Stimulated activated CD8-positive, alpha-beta memory T cell treated with anti-CD3 and anti-CD28 coated beads, Interleukin-12 subunit alpha, Interleukin-12 subunit beta, amount 100 ng/mL, for 1 hour (primary cell): ENCODE measurements at places on chromosomes 5 and 9.

DNA sequence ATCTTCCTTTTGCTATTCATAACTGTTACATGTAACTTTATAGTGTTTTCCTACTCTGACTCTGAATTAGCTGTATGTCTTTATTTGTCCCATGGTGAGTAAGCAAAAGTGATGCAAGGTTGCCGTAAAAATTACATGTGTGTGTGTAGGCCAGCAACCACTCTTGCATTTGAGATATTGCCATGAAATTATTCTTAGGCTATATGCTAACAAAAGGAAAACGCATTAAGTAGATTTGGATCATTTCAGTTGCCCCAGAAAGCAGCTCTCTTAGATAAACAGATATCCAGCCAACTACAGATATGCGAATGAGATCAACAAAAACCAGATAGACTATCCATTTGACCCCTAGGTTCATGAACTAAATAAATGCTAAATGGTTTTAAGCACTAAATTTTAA, 73.6 kb downstream of the CYLC2 start:
- no peak for DNase-seq

DNA sequence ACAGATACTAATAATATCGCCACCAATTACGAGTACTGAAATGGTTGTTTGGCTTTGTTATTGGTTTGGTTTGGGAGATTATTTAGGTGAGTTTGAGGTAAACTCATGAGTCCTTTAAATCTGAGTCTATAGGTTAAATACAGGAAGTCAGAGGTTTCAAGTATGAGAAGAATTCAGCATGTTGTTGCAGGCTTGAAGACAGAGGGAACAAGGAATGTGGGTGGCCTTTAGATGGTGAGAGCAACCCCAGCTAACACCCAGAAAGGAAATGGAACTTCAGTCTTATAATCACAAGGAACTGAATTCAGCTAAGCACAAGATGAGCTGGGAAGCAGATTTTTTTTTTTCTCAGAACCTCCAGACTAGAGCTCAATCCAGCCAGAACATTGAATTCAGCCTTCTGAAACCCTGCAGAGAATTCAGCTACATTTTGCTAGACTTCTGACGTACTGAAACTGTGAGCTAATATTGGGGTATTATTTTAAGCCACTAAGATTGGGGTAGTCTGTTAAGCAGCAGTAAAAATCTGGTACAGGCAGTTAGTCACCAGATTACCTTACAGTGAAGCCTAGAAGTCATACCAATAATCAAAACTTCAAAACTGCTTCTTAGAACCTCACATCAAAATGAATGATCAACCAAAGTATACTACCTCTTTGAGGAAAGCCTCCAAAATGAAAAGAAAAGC, 216.0 kb upstream of the PUM3 start:
- DNase-seq: no peak

GRCh38 chr5:158203261-158203660, 344.3 kb upstream of the CLINT1 start:
- no peak for DNase-seq

DNA sequence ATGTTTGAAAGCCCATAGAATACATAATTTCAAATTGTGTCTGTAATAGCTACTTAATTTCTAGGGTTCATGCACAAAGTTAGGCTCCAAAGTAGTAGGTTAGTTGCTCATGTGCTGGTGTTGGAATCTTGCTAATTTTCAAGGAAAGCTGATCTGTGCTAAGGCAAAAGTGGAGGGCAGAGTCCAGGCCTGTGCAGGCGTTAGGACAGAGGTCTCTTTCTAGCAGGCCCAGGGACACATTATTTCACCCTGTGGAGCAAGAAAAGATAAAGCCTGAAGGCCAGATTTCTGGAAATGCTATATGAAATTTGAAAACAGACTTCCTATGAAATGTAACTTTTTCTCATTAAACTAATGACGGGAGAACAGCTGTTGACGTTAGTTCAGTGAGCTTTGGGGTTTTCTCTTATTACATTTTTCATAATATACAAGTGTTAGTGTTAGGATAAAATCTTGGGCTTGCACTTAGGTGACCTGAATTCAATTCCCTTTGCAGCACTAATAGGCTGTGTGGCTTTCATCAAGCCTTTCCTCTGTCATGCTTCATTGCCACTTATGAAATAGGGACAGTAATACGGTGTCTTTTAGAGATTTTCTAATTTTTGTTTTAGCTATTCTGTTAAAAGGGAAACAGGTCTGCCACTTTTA, 196.7 kb upstream of the HAPLN1 start:
- no peak for DNase-seq

DNA sequence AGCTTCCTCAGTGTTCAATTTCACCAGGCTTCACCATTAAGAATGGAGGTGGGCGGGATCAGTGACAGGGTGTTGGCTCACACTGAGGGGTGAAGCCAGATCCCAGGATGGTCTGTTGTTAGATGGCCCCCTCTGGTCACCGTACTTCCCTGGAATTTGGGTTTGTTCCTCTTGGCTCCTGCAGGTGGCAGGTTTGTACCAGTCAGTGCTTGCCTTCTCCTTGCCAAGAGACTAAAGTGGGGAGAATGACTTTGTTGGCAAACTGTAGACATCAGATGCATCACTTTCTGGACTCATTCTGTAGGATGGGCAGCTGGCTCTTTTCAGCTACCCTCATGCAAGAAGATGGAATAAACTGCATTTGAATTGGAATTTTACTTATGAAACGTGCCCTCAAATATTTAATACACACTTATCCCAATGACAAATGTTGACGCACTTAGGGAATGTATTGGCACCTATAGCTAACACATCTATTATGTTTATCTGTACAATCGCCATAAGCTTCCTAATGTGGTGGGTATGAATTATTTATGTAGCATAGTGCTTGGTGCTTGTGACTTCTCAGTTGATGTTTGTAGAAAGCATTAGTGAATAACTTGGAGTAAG, 31.4 kb upstream of the ANKRD55 start:
- no peak for DNase-seq

DNA sequence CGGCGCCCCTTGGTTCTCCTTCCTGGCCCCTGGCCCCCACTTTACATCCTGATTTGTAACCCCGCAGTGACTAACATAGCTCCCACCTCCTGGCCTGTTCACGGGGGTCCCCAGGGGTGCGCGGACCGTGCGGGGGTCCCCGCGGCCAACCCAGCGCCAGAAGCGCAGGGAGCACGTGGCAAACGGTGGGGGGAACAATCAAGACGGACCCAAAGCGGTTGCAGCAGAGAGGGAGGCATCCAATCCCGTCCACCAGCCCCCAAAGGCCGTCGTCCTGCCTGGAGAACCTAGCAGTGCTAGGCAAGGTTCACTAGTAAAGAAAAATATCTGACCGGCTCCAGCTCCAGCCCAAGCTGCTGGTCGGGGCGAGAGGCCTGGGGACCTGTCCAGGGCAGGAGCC, 201.5 kb downstream of the AUH start:
- no peak for DNase-seq

- DNase-seq: no peak
Measured at GRCh38 chr5:108516785-108517184, 134.9 kb upstream of the FBXL17 start.
